ENCODE measurements at places on chromosomes 7 and 10.

DNA sequence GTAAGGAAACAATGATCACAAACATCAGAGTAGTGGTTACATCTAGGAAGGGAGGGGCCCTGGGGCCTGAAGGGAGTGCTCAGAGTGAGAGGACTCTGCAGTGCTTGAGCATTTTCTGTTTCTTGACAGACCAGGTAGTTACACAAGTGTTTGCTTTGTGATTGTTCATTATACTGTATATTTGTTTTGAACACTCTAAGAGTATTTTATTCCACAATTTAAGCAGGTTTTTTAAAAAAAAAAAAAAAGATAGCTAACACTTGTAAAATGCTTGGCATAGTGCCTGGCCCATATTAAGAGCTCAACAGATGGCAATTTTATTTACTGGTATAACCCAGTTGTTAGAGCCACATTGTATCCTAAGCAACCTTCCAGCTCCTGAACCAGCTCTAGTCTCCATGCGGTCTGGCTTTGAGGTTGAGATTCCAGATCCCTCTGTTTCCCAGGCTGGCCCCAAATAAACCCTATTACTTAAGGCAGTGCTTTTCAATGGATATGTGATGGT is 20.1 kb upstream of the ATXN7L1 start:
- no peak for DNase-seq

GRCh38 chr10:98107644-98108430 is 26.6 kb upstream of the R3HCC1L start:
- DNase-seq = no peak

- DNase-seq = no peak
Measured at GRCh38 chr10:116272440-116273283, at the start of gene GFRA1. TSS of gene GFRA1 (minus strand) at chr10:116273206. CDS start at chr10:116272029, 1,177 bp downstream.

GRCh38 chr7:151197932-151198331 is 10.9 kb upstream of the ASB10 start:
- no peak for DNase-seq

DNA sequence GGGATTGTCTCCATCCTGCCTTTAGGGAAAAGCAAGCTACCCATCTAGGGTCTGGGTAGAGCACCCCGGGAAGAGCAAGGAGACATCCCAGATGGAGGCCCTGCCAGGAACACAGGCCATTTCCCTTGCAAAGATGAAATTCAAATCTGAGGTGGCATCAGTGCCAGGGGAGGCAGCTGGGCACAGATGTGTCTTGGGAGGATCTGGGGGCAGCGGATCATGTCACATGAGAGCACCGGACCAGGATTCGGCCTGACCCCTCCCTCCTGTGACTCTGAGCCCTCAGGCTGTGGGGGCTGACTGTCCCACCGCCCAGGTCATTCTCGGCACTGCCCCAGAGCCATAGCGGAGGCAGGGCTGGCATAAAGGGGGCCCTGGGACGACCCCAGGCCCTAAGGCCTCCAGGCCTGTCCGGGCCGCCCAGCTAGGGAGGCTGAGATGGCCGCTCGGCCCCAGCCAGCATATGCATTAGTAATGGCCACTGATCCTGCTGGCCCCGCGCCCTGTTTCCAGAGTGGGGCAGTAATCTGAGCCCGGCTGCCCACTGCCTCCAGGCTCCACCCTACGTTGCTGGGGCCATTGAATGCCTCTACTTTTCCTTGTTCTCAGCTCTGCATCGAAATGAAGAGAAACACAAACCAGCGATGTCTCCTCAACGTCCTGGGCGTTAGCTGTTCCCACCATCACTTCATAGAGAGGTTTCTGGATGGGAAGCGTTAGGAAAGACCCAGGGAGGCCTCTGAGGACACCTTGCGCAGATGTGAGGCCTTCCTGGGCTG is 148.5 kb downstream of the UBE2H start:
- DNase-seq = no peak

- DNase-seq = no peak
Measured at GRCh38 chr7:98348726-98349474, 52.0 kb downstream of the BAIAP2L1 start.

DNA sequence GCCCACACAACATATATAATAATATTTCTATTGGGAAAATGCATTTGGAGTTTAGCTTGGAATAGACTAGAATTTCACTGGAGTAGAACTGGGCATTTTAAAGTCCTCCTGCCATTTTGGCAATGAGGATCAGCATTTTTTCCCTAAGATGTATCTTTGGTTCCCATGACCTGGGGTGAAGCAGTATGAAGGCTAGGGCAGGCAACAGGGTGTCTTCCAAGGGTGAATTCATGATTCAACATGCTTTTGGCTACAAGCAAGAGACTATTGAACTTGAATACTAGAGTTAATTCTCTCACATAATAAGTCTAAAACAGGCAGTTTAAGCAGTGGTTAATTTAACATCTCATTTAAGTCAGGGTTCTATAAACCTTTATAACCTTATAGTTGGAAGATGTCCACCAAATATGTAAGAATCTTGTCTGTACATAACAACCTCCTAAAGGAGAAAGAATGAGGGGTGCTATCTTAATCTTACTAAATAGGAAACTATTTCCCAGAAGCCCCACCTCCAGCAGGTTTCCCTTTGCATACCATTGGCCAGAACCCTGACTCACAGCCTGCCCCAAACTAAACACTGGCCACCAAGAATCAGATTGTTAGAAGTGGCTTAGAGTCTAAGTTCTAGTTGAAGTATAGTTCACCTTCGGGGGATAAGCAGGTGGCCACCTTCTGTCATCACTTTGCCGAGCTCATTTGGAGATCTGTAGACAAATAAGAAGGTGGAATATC is 96.0 kb upstream of the PRPS1L1 start:
- DNase-seq = no peak

GRCh38 chr7:138243430-138243829 is 167.2 kb downstream of the AKR1D1 start:
- DNase-seq = no peak

DNA sequence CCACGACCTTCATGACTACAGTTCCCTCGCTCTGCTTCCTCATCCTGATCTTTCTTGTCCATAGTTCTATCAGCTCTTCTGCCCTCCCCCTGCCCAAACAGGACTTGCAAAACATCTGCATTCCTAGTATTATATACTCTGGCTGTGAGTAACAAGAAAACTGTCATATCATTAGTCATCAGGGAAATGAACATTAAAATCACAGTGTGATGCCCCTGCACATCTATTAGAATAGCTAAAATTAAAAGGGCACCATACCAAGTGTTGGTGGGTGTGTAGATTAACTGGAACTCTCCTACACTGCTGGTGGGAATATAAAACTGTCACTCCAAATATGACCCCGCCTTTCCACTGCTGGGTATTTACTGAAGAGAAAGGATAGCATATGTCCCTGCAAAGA is 141.8 kb downstream of the C7orf25 start:
- no peak for DNase-seq

GRCh38 chr7:37311355-37311754 is 137.3 kb downstream of the ELMO1 start:
- DNase-seq = no peak

DNA sequence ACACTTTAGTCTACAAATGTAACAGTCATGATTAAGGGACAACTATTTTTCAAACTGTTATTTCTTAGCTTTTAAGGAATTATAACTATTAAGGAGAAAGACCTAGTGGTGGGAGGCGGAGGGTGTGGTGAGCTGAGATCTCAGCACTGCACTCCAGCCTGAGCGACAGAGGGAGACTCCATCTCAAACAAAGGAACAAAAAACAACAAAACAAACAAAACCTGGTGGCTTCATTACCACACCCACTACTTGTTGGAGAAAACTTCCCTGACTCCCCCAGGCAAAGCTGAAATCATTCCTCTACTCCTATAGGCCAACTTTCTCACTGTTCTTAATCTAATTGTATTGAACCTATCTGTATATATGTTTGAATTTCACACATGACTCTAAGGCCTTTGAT is 3.2 kb downstream of the POLR1F start:
- DNase-seq = no peak

DNA sequence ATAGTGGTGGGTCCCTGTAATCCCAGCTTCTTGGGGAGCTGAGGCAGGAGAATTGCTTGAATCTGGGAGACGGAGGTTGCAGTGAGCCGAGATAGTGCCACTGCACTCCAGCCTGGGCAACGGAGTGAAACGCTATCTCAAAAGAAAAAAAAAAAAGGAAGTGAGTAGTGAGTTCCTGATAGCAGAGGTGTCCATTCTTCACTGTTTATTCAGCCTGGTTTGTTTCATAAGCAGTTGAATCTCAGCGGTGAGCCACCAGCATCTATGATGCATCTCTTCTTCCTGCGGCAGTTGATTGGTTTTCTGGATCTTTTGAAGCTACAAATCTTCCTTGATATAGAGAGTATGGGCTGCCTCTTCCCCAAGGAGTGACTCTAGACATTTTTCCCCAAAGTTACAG is 316.1 kb upstream of the MTPN start:
- DNase-seq = no peak

GRCh38 chr10:43226441-43226840 is 40.4 kb downstream of the RASGEF1A start:
- DNase-seq = no peak

GRCh38 chr10:86944031-86944419 is 13.4 kb downstream of the MMRN2 start:
- no peak for DNase-seq

- no peak for DNase-seq
Measured at GRCh38 chr7:28005847-28006231, 174.8 kb downstream of the JAZF1 start.

DNA sequence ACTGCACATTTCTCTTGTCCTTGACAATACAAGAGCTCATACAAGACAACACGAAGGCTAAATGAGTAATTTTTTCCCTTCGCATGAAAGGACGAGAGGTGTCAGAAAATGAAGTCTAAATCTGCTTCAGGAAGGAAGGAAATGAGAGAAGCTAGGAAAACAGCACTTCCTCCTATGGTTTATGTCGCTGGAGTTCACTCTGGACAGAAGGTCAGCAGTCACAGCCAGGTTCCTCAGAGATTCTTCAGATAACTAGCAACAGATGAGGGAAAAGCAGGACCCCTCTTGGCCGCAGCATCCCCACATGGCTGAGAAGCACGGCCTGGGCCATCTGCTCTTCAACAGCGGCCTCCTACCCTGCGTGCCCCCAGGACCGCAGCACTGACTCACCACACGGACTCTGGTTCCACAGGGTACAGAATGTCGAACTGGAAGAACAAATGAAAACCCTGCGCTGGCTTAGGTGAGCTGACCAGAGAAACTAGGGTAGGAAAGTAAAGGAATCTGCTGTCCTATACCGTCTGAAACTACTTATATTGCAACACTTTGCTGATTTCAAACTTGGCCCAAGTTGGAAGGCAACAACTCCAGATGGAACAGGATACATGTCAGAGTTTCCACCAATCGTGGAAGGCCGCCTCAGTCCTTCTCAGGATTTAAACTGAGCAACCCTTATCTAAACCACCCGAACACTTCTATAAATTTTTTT is 26.3 kb downstream of the DNMBP start:
- DNase-seq = no peak

GRCh38 chr7:78220754-78221153 is 422.2 kb downstream of the PHTF2 start:
- no peak for DNase-seq

- no peak for DNase-seq
Measured at GRCh38 chr10:30284865-30285594, 64.0 kb downstream of the MTPAP start.

DNA sequence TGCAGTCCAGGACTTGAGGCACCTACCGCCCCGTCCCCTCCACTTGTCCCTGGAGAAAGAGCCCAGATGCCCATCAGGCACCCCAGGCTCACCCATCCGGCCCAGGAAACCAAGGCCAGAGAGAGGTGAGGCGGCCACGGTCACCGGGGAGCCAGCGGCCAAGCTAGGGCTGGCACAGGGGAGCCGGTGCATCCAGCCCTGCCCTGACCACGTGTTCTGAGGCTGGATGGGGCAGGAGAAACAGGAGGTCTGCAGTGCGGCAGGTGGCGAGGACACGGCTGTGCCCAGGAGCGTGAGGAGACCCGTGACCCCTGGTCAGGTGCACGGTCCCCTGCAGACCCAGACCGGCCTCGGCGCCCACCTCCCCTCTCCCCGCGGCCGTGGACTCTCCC is 27.6 kb downstream of the UNCX start:
- DNase-seq = no peak

DNA sequence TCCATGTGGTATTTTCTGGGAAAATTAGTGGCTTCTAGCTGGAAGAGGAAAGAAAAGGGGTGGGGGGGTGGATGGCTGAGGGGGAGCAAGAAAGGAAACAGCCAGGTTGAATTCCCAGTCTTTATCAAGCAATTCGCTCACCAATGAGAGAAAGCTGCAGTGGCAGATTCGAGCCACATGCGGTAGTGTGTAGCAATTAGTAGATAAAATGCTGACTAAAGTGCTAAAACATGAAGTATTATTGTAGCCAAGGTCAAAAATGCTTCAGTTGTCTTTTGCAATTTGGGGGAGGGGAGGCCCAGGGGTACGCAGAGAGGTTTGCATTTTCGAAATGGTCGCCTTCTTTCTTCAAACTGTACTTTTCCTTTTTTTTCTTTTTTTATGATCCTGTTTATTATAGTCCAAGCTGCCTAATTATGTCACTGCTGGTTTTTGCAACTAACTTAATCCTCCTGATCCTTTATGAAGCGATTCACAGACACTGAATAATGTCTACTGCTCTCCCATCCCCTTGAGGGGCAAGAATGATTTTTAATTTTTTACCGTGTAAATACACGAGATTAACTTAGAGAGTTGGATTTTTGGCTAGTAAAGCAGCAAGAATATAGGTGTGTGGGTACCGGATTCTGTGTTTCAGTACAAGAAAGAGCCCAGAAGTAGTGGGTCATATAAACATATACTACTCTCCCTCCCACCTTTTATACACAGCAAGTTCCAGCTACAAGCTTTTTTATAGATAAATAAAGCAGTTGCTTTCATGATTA is 3.6 kb upstream of the ARID5B start:
- DNase-seq = no peak

DNA sequence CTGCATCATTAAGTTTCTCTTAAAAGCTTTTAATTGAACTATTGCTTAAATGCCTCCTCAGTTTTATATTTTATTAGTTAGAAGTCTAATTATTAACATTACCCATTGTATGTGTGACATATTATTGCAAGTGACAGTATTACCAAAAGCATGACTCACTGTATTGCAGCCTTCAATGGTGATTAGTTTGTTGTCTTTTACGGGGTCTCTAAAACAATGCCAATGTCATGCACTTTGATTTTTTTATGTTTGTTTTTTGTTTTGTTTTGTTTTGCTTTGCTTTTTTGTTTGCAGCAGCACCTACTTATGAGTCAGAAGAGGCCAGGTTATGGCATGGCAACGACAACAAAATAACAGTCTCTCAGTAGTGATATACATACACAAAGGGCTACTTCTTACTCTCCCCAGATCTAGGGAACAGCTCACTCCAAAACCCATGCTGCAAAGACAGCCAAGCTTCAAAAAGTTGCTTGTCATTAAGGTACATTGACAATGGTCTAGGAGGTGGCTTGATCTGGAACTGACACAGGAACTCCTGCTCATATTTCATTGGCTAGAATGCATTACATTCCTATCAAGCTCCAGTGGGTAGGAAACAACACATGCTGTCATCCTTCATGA is 293.7 kb upstream of the POM121L12 start:
- DNase-seq = no peak

GRCh38 chr7:96973986-96974385 is 31.4 kb upstream of the DLX6 start:
- DNase-seq = no peak

- DNase-seq = no peak
Measured at GRCh38 chr7:122901250-122901649, 15.0 kb upstream of the CADPS2 start.

GRCh38 chr7:4791101-4791737 is 15.8 kb downstream of the AP5Z1 start:
- DNase-seq = no peak

- no peak for DNase-seq
Measured at GRCh38 chr7:133355325-133355708, 102.4 kb downstream of the EXOC4 start.
